ENCODE measurements at places on chromosomes 13 and 19. TPM values are rescaled to one million over a fixed set of nuclear protein-coding genes. Genes with fewer than 3 reads are reported as not detected.

Gene DLL3
- 0.17 TPM for total RNA-seq

Gene SGCG
- total RNA-seq = 0.15 TPM

Gene DNAJC15
- total RNA-seq = 10.8 TPM

Gene CEACAM16
- not detected for total RNA-seq

Gene MAST3
- total RNA-seq = 14.2 TPM

Gene C19orf73
- 2.2 TPM for total RNA-seq

Gene ZNF829
- not detected for total RNA-seq
